ENCODE measurements at places on chromosomes 7 and 10.

DNA sequence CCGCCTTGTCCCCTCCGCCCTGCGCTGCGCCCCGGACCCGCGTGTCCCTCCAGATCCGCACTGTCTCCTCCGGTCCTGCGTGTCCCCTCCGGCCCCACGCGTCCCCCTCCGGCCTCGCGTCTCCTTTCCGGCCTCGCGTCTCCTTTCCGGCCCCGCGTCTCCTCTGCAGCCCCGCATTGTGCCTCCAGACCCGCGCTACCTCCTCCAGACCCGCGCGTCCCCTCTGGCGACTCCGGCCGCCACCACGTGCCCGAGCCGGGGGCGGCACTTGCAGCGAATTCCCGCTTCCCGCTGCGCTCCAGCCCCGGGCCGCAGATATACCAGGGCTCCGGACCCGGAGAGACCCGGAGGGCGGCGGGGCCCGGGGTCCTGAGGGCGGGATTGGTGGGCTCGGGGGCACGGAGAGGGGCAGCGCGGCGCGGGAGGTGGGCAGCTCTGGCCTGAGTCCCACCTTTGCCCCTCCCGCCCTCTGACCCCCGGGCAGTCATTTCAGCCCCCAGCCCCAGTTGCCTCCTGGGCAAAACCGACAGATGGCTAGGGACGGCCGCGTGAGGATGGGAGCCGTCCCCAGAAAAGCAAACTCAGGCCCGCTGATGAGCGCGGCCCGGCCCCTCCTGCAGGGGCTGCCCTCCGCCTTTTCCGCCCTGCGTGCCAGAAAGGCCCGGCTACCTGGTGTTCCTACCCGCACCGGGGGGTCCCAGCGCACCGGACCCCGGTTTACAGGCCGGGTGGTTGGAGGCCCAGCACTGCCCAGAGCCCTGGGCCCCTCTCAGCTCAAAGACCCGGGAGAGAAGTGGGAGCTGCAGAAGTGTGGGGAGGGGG is 56.5 kb downstream of the RBM17 start:
- DNase-seq = no peak

GRCh38 chr10:129501652-129502436 is 34.8 kb downstream of the MGMT start:
- peak; percentile 67 for DNase-seq

GRCh38 chr7:80790877-80791276 is 128.0 kb downstream of the SEMA3C start:
- no peak for DNase-seq

- DNase-seq = no peak
Measured at GRCh38 chr7:30176463-30177109, 41.8 kb downstream of the MTURN start.

DNA sequence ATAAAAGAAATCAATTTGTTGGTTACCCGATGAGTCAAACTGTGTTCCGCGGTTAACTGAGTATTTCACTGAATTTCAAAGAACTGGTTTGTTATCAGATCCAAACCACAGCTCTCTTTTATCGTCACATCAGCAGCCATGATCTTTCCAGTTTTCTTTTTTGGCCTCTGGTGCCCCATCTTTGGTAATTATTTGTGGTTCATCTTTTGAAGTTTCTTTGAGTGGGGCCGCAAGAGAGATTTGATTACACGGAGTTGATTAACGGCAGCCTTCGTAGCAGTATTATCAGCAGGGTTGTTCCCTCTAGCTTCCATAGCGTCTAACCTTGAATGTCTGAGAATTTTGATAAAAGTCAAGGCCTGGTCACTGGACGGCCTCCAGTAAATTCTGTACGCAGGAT is 154.9 kb upstream of the TNRC18 start:
- peak; percentile 16 for DNase-seq

GRCh38 chr7:117673367-117673766 is 193.5 kb downstream of the CFTR start:
- DNase-seq = no peak

DNA sequence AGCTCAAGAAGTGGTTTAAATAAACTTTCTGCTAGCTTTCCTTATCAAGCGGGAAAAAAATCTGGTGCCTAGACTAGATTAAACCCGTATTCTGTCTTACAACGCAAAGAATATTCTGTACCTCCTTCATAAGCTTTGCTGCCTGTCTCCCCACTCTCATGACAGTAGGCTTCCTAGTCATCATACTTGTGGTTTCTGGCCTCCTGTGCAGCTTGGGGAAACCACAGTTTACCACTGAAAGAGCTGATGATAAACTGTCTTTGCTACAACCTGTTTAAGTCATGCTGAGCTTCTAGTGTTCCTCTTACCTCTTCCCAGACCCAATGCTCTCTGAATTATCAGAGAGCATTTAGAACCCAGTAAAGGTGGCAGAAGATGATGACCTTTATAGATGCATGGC is 55.0 kb downstream of the PODXL start:
- DNase-seq = no peak

DNA sequence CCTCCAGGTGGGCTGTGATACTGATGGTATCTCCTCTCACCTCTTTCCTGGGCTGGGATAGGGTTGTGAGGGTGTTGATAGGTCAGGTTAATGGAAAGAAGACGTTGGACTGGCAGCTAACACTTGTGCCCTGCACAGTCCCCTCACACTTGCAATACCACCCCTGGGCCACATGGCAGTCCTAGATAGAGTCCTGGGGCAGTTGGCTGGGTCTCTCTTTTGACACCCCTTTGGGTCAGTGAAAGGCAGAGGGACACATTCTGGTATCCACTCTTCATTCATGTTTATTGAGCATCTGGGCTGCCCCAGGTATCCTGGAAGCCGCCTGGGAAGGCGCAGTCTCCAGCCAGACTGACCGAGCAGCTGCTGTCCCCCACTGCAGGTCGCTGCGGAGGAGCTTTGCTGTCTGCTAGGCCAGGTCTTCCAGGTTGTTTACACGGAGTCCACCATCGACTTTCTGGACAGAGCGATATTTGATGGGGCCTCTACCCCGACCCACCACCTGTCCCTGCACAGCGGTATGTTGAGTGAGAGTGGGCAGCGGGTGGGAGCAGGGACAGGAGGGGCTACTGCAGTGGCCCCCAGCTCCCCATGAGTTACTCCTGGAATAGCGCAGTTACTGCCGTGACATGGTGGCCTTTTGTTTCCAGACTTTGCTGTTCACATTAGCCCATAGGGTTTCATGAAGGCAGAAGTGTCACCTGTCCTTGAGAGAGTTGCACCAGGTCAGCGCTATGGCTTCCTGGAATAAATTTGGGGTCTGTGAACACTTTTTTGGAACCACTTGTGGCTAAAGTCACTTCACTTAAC is 19.1 kb downstream of the NACAD start:
- DNase-seq = peak; percentile 32

- no peak for DNase-seq
Measured at GRCh38 chr10:110876000-110876399, 4.3 kb downstream of the PDCD4 start.

- no peak for DNase-seq
Measured at GRCh38 chr7:151413241-151413640, 3.4 kb upstream of the WDR86 start.

DNA sequence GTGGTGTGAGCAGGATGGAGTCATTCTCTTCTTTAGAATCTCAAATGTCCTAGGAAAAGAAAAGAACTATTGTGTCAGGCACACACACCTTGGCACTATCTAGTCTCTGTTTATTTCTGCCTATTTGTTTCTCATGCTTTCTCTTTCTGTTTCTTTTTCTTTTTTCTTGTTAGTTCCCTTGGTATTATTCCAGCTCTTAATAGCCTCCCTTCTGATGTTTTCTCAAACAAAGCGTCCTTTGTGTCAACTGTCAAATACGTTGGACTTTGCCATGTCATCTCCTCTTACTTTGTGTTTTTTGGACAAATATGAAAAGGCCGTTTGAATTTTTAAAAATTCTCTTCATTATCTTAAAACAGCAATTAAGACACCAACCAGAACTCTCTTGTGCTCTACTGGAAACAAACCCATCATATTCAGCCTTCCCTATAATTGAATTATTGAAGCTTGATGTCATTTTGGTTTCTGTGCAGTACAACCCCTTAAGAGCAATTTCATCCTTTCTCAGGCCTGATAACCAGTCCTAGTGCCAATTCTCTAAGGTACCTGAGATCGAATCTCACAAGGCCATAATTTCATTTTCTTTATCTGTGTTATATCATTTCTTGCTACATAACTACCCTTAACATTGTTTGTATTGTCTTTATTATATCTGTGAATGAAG is 497.8 kb upstream of the NRP1 start:
- no peak for DNase-seq

DNA sequence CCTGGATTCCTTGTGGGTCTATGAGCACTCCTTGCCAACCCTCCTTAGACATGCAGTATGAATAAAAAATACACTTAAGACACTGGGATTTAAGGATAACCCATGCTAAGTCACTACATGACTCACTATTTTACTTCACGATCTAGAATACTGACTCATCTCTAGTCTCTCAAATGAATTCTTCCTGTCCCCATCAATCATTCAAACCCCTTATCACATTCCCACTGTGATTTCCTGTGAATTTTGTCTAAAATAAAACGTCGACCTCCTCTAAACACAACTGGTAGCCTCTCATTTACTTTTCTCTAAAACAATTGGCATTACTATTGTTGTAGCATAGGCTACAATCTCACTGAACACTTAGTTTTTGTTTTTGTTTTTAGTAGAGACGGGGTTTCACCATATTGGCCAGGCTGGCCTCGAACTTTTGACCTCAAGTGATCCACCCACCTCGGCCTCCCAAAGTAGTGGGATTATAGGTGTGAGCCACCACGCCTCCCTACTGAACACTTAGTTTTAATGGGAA is 3.9 kb upstream of the IQUB start:
- no peak for DNase-seq

DNA sequence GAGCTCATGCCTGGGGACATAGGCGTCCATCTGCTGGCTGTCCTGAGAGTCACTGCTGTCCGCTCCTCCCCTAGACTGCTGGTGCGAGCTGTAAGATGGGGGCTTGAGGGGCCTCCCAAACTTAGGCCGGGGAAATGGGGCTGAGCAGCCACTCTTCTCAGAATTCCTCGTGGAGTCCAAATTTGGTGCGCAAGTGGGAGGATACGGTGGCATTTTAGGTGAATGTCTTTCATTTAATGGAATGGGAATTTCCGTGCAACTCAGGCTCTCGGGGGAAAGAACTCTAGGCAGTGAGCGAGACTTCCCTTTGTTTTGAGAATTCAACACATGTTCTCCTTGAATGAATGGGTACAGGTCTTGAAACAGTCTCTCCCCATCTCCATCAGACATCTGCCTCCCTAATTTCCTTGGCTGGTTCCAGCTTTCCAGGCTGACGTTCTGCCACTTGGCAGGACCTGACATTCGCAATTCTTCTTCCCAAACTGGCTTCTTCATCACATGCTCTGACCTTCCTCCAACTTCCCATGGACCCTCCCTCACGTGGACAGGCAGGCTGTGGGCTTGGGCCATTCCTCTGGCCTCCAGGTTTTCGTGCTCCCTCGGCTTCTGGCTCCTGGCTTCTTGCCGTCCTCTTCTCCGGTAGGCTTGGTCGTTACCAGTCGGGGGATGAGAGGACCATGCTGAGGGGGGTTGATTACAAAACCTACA is 30.1 kb downstream of the JCAD start:
- peak; percentile 17 for DNase-seq

GRCh38 chr10:110818311-110819256 is 53.1 kb upstream of the PDCD4 start:
- no peak for DNase-seq

DNA sequence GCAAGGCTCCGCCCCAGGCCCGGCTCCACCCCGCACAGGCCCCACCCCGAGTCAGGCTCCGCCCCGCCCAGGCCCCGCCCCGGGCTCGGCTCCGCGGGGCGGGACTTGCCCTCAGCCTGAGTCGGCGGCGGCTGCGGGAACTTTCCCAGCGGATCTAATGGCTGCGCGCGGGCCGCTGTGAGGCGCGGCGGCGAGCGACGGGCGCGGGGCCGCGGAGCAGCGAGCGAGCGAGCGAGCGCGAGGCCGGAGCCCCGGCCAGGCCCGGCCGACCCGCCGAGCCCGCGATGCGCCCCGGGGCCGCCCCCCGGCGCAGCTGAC is at the start of gene INPP5A:
TSS of gene INPP5A (plus strand) at position 104 of the 318 bp plus-strand sequence. CDS start 310 bp downstream, outside the sequence.
- DNase-seq = no peak

DNA sequence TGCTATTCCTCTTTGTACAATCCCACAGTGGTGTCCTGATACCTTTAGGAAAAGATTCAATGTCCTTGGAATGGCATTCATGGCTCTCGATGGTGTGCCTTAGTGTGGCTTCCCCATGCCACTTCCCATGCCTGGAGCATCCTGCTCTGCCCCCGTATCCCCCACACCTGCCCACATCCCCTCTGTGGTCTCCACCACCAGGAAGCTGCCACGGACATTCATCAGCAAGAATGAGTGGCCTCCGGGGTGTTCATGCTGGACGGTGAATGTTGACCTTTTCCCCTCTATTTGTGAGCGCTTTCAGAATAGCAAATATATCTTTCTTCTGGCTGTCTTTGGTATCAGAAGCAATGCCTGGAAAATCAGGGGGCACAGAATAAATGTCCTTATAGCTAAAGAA is 262.0 kb upstream of the NRP1 start:
- DNase-seq = no peak

- peak; percentile 40 for DNase-seq
Measured at GRCh38 chr7:106915873-106916272, 50.8 kb downstream of the PIK3CG start.

GRCh38 chr7:3425087-3425486 is 124.0 kb downstream of the SDK1 start:
- DNase-seq = no peak

GRCh38 chr7:4143006-4143405 is 539.1 kb upstream of the FOXK1 start:
- no peak for DNase-seq

DNA sequence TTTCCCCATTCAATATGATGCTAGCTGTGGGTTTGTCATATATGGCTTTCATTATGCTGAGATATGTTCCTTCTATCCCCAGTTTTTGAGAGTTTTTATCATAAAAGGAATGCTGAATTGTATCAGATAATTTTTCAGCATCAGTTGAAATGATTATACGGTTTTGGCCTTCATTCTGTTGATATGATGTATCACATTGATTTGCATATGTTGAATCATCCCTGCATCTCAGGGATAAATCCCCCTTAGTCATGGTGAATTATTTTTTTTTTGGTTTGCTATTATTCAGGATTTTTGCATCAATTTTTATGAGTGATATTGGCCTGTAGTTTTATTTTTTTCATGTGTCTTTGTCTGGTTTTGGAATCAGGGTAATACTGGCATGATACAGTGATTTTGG is 1152.3 kb upstream of the C7orf33 start:
- no peak for DNase-seq

- no peak for DNase-seq
Measured at GRCh38 chr10:131141645-131142516, 169.6 kb downstream of the TCERG1L start.

DNA sequence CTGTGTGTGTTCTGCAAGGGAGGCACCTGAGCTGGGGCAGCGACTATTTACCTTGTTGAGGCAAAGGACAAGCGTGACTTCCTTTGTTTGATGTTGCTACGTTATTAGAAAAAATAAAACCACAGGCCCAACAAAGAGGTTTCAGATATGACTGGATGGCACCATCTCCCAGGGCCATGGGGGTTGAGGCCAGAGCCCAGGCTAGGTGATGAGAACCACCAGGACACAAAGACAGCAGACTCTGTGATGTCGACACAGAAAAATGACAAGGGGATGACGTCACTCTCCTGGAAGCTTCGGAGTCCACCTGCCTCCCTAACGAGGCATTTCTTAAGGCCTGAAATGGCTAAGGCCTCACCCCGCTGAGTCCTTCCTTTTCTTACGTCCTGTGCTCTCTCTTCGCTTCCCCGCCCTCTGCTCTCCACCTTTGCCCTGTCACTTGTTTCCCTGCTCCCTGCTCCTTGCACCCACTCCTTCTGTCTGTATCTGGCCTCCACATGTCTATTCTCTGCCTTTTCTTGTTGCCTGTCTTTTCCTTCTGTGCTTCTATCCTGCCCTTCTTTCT is 83.0 kb upstream of the ADRB1 start:
- peak; percentile 30 for DNase-seq

- DNase-seq = no peak
Measured at GRCh38 chr7:84196084-84196503, 1.5 kb upstream of the SEMA3A start.

All from GM13976 (cell line).